Fibroblast of gingiva (primary cell): ENCODE measurements at places on chromosomes 13 and 19.
A peak's percentile ranks its signal among the peaks of the same experiment; 100 is the strongest.

GRCh38 chr19:11165486-11166030 is 10.0 kb upstream of the SPC24 start:
- DNase-seq = peak; percentile 55

- DNase-seq = peak; percentile 55
Measured at GRCh38 chr19:44607049-44607448, 6.3 kb upstream of the IGSF23 start.

GRCh38 chr13:28533441-28534166 is 38.7 kb upstream of the FLT1 start:
- DNase-seq = no peak

GRCh38 chr13:39462428-39462827 is 140.6 kb downstream of the LHFPL6 start:
- peak; percentile 32 for DNase-seq

GRCh38 chr13:48885027-48885395 is 90.7 kb upstream of the FNDC3A start:
- DNase-seq = no peak

DNA sequence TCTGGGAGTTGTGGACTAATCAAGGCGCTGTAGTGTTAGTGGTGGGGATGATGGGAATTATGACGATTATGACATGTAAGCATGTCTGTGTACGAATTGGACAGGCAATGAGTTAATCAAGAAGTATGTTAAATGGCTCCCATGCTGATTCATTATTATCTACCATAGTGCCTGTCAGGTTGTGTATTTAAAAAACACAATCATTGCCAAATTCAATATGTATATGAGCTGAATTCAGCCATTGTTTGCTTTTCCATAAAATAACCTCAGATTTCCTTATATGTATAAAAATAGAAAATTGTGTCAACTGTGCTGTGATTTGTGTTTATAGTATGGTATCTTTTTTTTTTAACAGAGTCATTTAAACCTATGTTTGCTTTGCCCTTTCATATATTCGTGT is 37.1 kb downstream of the PCCA start:
- DNase-seq = no peak

DNA sequence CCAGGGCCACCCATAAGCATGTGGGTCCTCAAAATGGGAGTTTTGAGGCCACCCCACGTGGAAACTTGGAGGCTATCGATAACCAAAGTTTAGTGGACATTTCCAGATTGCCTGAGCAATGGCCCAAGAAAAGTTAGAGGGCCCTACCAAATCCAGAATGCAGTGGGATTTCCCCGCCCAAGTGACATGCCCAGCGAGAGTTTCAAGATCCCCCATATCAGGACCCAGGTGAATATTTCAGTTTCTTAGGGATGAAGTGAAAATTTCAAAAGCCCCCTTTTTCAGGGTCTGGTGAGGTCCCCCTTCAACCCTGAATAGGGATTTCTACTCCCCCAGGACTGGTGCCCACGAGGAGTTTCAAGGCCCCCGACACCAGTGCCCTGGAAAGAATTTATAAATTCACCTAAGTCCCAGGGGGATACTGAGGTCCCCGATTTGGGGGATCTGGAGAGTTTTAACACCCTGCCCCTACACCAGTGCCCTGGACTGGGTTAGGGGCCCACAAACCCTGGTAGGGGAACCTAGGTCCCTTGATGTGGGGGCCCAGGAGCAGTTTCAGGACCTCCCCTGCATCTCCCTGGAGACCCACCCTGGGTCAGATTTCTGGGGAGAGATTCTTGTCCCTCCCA is 695 bp downstream of the BST2 start:
- no peak for DNase-seq
